Left ventricle myocardium inferior (tissue), 1 donor: ENCODE measurements at places on chromosomes 2 and 18.

GRCh38 chr2:207286106-207286505 lies 120.4 kb upstream of the KLF7 start:
- DNase-seq = no peak

- no peak for DNase-seq
Measured at GRCh38 chr2:70842401-70842800, 6.8 kb upstream of the CD207 start.

DNA sequence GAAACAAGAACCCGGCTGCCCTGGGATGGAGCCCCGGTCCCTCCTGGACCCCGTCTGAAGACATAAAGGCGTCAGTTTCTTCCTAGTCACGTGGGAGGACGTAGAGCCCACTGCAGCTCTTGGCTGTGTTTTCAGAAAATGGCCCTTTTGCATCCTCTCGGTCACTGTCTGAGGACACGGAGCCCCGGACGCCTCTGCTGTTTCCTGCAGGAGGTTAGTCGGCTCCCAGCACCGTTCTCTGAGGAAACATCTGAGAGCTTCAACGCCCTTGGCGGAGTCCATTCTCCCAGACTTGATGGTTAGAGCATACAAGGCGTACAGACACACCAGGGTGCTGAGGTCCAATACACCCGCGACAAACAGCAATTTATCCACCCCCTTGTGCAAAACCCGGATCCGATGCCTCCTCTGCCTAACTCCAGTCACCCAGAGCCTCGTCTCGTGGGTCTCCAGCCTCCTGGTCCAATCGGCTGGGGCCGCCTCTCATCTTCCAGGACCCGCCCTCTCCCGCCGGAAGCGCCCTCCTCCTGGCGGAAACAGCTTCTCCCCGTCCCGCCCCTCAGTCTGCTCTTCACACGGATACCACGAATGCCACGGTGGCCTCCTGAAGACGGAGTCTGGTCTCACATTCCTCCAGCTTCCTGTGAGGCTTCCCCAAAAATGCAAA lies 119.4 kb downstream of the TMEM18 start:
- peak; percentile 31 for DNase-seq

GRCh38 chr2:47676261-47676926 lies 106.6 kb upstream of the MSH6 start:
- DNase-seq = no peak
